T-helper 2 cell (primary cell): ENCODE measurements at places on chromosomes 11 and 22.

- DNase-seq = no peak
Observed at GRCh38 chr11:134032043-134032442, 36.8 kb upstream of the JAM3 start.

DNA sequence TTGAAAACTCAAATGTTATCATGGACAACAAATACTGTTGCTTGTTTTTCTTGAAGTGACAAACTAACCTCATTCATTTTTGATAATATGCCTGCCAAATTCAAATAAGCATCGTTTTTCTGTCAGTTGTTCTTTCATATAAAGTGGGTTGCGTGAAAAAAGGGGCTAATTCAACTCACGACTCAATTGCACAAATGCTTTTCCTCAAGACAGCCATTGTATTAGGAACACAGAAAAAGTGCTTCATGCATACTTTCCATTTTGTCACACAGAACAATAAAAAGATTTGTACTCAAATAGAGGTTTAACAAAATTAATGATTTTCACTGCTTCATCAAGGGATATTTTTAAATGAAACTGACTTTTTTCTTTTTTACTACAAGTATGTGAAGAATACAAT, 94.6 kb upstream of the ALKBH3 start:
- no peak for DNase-seq

- no peak for DNase-seq
Observed at GRCh38 chr11:114909866-114910265, 231.5 kb downstream of the NXPE2 start.

GRCh38 chr22:49942565-49943404, 17.8 kb upstream of the PIM3 start:
- no peak for DNase-seq

GRCh38 chr11:29616611-29617010, 400.2 kb downstream of the KCNA4 start:
- no peak for DNase-seq

- no peak for DNase-seq
Observed at GRCh38 chr11:117199053-117199915, at the start of gene TAGLN. Gene TAGLN, plus strand, starts transcription at chr11:117199370. Its CDS starts 3,644 bp downstream, at chr11:117203014.

DNA sequence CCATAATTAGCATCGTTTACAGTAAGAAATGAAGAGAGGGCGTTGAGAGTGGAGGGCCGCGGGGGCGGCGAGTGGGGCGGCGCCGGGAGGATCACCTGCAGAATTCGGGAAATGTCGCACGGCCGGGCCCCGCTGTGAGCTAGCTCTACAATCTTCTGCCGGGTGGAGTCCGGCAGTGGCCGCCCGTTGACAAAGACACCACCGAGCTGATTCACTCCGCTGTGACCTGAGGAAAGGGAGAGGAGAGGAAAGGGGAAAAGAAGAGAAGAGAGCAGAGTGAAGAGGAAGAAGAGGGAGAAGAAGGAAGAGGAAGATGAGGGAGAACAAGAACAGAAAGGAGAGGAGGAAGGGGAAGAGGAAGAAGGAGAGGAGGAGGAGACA, 8.5 kb downstream of the PAX6 start:
- no peak for DNase-seq

DNA sequence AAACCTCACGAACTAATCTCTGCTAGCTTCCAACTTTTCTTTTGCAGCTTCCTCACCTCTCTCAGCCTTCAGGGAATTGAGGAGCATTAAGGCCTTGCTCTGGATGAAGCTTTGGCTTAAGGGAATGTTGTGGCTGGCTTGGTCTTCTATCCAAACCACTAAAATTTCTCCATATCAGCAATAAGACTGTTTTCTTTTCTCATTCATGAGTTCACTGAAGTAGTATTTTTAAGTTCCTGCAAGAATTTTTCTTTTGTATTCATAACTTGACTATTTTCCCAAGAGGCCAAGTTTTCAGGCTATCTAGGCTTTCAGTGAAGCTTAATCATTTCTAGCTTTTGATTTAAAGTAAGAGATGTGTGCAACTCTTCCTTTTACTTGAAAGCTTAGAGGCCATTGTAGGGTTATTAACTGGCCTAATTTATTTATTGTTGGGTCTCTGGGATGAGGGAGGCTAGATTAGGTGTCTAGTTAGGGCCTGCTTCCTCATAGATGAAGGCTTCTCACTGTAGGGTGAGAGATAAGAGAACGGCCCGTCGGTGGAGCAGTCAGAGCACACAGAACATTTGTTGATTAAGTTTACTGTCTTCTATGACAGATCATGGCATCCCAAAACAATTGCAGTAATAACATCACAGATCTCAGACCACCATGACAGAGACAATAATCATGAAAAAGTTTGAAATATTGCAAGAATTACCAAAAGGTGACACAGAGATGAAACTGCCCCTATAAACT, 33.2 kb downstream of the CSF2RB start:
- no peak for DNase-seq

GRCh38 chr11:80241766-80242165, 800.9 kb upstream of the TENM4 start:
- no peak for DNase-seq

- DNase-seq = no peak
Observed at GRCh38 chr22:20459152-20459542, 21.5 kb upstream of the SCARF2 start.

- DNase-seq = no peak
Observed at GRCh38 chr11:859394-860131, 16.9 kb downstream of the TSPAN4 start.

GRCh38 chr11:95121698-95122097, 32.1 kb downstream of the ENDOD1 start:
- no peak for DNase-seq

GRCh38 chr11:75582895-75583717, 21.1 kb downstream of the SERPINH1 start:
- DNase-seq = peak; percentile 22

- no peak for DNase-seq
Observed at GRCh38 chr11:3030289-3031070, 26.7 kb downstream of the CARS1 start.

DNA sequence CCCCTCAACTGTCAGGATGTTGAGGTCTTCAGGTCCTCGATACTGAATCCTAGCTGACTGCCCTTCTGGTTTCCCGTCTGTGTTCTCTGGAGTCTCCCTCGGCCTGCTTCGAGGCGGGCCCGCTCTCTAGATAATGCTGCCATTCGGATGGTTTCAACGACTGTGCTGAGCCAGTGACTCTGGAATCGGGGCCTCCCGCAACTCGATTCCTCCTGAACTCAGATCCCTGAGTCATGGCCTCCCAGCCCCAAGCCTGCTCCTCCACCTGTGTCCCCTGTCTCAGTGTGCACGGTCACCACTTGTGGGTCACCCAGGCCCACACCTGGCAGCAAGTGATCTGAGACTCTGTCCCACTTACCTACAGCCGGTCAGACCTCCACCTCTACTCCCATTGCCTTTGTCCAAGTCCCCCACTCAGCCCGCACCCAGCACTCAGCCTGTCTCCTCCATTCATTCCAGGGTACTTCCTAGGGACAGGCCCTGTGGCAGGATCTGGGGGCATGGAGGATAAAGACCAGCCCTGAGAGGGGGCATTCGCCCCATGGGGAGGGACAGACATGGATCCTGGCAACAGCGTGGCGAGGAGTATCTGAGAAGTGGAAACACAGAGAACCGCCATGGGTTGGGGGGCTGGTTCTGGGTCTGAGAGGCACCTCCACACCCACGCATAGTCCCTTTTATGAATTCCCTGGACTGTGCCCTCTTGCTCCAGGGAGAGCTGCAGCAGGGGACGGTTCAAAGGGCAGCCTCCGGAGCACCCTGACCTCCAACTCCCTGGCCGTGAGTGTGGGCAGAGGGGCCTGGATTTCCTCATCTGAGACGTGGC, 14.3 kb downstream of the MPST start:
- no peak for DNase-seq

- DNase-seq = no peak
Observed at GRCh38 chr11:1690167-1691025, 6.6 kb upstream of the KRTAP5-6 start.

GRCh38 chr11:129911298-129911697, 15.9 kb upstream of the NFRKB start:
- DNase-seq = no peak

DNA sequence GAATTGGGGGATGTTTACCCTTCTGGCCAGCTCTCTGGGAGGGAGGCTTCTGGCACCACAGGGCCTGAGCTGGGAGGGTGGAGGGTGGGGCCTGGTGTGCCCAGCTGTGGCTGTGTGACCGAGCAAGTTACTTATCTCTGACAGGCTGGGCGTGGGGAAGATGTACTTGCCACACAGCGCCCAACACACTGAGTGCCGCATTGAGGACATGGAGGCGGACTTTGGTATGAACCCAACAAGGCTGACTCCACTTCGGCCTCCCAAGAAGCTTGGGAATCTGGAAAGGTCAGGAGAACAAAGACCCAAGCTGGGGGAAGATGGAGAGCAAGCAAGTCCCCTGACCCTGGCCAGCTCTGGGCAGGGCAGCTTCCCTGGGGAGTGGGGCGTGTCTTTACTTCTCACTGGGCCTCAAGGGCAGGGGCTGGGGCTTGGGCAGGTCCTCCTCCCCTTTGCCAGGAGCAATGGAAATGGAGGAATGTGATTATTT, 2.4 kb upstream of the MGAT3 start:
- DNase-seq = no peak

- no peak for DNase-seq
Observed at GRCh38 chr22:24416095-24416494, 11.3 kb upstream of the ADORA2A start.

DNA sequence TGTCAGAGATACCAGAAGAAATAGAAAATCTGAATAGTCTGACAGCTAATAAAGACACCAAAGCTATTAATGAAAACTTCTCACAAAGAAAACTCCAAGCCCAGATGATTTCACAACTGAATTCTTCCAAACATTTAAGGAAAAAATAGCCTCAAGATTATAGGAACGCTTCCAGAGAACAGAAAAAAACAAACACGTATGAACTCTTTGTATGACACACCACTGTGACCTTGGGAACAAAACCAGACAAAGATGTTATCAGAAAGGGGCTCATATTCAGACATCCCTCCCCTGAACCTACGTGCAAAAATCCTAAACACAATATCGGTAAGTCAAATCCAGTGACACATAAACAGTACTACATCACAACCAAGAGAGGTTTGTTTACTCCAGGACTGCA, 23.5 kb downstream of the CERK start:
- DNase-seq = no peak

DNA sequence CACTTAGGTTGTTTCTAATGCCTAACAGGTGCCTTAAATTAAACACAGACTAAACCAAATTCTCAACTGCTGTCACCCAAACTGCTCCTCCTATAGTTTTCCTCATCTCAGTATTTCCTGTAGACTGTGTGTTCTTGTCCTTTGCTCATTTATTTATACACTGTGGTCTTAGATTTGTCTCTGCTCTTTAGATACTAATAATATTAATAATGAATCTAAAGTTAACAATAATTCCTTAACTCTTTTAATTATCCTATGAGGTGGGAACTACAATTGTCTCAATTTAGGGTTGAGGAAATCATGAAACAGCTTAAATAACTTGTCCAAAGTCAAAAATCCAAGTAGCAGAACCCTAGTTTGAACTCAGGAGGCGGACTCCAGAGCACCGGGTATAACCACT, 43.9 kb upstream of the YPEL1 start:
- DNase-seq = no peak

DNA sequence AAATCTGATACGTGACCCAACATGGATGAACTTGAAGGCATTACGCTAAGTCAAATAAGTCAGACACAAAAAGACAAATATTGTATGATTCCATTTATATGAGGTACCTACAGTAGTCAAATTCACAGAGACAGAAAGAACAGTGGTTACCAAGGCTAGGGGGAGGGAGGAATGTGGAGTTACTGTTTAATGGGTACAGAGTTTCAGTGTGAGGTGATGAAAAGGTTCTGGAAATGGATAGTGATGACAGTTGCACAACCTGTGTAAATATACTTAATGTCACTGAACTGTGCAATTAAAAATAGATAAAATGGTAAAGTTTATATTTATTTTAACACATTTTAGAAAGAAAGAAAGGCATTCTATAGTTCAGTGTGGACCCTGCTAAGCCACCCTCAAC, 24.1 kb upstream of the TMEM45B start:
- DNase-seq = no peak

DNA sequence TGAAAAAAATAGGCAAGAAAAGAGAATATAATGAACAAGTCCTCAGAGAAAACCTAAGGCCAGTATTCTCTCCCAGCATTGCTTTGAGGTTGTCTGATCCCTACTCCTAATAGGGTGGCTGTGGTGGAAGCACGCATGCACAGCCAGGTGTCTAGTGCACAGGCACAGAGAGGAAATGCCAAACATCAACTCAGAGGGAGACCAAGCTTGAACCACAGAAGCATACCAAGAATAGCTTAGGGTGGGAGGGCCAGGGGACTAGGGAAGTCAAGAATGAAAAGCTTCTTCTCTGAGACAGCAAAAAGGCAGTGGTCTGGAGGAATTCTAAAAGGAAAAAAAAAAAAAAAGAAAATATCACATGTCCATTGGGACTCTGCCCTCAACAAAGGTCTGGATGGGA, 244.1 kb upstream of the API5 start:
- no peak for DNase-seq

DNA sequence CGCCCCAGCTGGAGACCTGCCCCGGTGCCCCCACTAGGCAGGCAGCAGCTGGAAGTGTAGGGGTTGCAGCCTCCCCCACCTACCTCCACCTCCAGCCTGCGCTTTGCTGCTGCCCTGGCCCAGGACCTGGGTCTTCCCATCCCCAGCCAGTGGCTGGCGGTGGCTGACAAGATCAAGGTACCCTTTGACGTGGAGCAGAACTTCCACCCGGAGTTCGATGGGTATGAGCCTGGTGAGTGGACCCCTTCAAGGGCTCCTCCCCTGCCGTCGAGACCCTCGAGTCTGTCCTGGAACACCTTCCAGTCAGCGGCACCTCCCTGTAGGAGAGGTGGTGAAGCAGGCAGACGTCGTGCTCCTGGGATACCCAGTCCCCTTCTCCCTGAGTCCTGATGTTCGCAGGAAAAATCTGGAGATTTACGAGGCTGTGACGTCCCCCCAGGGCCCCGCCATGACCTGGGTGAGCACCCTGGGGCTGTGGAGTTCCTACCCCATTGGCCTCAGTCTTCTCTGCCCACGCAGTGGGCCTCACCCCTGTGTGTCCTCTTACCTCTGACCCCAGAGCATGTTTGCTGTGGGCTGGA, 4.4 kb downstream of the PGGHG start:
- no peak for DNase-seq

DNA sequence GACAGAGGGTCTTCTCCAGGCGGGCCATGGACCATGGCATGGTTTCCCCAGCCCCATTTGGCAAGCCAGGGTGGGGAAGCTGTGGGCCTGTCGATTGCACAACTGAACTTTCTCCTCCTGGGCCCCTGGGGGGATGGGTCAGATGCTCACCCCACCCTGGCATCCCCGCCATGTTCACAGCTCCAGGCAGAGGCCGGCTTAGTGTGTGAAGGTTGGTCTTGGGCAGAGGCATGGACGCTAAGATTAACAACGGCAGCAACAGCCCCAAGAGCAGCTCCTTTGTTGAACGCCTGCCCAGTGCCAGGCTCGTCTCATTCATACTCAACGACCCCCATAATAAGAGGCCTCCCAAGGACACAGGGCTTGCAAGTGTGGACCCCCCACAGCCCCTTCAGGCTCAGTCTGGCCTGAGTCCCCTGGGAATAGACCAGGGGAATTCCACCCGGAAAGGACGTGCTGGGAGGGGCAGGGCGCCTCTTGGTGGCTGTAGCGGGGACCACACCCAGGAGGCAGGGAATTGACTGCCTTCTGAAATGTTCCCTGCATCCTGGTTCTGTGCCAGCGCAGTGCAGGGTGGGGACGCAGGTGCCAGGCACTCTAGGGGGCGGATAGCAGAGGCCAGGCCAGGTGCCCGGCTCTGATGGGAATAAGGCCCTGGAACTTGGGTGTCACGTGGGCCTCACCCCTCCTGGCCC, 8.3 kb downstream of the TSPO start:
- no peak for DNase-seq
